ENCODE measurements at places on chromosomes 5 and 9. TPM values are rescaled to one million over a fixed set of nuclear protein-coding genes. Genes with fewer than 3 reads are reported as not detected.

The OR4F3 gene
- total RNA-seq, result not detected

The CDH9 gene
- not detected for total RNA-seq

The STPG3 gene
- not detected for total RNA-seq

The QRFP gene
- total RNA-seq, result not detected

The COL15A1 gene
- total RNA-seq, result 0.30 TPM

The SH3GL2 gene
- not detected for total RNA-seq

The TMEM215 gene
- not detected for total RNA-seq

The CTSL gene
- 2.4 TPM for total RNA-seq

The CD14 gene
- total RNA-seq, result not detected

GRCh38 chr9:134322781-134323241, 3.4 kb upstream of the RXRA start:
- no peak overlapping the region for H3K27ac ChIP-seq
- H3K4me1 ChIP-seq, result peaks cover 5% of the 10 kb centered on the region
- no peak overlapping the region for H3K4me3 ChIP-seq
- no peak for DNase-seq
- H3K36me3 ChIP-seq, result no peaks in the 10 kb centered on the region
- peaks cover 14% of the 10 kb centered on the region for H3K27me3 ChIP-seq

- H3K36me3 ChIP-seq, result peaks cover 11% of the 10 kb centered on the region
- no peak overlapping the region for H3K27ac ChIP-seq
- no peaks in the 10 kb centered on the region for H3K4me1 ChIP-seq
- no peak for DNase-seq
- H3K27me3 ChIP-seq, result peaks cover 14% of the 10 kb centered on the region
These were observed 74.1 kb downstream of the CSF2 start for GRCh38 chr5:132147663-132148062.

DNA sequence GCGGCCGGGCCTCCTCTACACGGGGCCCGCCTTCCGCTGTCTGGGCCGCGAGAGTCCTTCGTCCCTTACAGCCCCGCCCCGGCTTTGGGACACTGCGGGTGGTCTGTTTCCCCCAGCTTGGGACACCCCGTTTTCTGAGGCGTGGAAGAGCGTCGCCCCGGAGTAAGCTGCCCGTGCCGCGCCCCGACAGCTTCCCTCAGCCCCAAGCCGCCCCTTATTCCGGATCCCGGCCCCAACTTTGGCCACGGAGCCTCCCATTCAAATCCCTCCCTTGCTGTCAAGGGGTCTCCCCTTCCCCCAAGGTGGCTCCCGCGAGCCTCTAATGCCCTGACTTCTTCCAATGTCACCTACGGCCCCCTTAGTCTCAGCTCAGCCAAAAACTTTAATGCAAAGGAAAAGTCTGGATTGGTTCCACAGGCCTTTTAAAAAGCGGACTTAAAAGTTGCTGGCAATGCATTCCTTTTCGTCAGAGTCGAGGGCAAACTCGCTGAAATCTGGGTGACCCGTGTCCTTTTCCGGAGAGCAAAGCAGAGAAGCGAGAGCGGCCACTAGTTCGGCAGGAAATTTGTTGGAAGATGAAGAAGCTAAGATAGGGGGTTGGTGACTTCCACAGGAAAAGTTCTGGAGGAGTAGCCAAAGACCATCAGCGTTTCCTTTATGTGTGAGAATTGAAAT, 19.8 kb downstream of the EXOSC2 start:
- peaks cover 49% of the 10 kb centered on the region for H3K4me1 ChIP-seq
- DNase-seq, result peak; percentile 7
- no peaks in the 10 kb centered on the region for H3K27me3 ChIP-seq
- peak overlapping the region; percentile 97 for H3K27ac ChIP-seq

DNA sequence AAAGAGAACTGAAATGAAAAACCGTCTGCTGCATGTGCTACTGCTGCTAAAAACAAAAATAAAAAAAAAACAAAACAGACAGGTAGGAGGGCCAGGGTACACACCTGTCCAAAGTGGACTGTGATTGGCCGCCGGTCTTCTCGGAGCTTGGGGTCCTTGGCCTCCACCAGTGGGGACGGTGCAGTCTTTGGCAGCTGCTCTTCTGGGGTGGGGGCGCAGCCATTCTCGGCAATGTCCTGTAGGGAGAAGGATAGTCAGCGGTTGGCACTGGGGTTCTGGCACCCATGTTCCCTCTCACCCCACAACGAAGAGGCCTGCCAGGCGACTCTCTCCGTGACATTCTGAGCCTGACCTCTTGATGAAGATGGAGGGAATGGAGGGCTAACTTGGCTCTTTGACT, 84.3 kb downstream of the CRB2 start:
- H3K4me1 ChIP-seq, result no peaks in the 10 kb centered on the region
- H3K27me3 ChIP-seq, result no peaks in the 10 kb centered on the region
- H3K27ac ChIP-seq, result no peak overlapping the region
- no peak for DNase-seq
- H3K36me3 ChIP-seq, result no peaks in the 10 kb centered on the region
- H3K4me3 ChIP-seq, result no peak overlapping the region

DNA sequence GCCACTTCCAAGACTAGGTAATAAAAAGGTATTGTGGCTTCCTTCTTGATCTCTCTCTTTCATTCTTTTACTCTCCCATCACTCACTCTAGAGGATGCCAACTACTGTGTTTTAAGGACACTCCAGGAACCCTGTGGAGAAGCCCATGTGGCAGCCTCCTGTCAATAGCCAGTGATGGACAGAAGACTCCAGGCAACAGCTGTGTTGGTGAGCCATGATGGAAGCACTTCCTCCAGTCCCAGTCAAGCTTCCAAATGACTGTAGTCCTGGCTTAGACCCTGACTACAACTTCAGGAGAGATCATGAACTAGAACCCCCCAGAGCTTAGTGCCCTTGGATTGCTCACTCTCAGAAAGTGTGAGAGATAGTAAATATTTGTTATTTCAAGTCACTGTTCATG, 123.9 kb downstream of the PPP2R2B start:
- no peak overlapping the region for H3K27ac ChIP-seq
- H3K4me3 ChIP-seq, result no peak overlapping the region
- H3K4me1 ChIP-seq, result peaks cover 29% of the 10 kb centered on the region
- H3K27me3 ChIP-seq, result no peaks in the 10 kb centered on the region

GRCh38 chr9:96394832-96395496, 11.5 kb upstream of the SLC35D2 start:
- DNase-seq, result no peak
- H3K4me1 ChIP-seq, result peaks cover 14% of the 10 kb centered on the region
- H3K36me3 ChIP-seq, result peaks cover 48% of the 10 kb centered on the region
- H3K4me3 ChIP-seq, result no peak overlapping the region

DNA sequence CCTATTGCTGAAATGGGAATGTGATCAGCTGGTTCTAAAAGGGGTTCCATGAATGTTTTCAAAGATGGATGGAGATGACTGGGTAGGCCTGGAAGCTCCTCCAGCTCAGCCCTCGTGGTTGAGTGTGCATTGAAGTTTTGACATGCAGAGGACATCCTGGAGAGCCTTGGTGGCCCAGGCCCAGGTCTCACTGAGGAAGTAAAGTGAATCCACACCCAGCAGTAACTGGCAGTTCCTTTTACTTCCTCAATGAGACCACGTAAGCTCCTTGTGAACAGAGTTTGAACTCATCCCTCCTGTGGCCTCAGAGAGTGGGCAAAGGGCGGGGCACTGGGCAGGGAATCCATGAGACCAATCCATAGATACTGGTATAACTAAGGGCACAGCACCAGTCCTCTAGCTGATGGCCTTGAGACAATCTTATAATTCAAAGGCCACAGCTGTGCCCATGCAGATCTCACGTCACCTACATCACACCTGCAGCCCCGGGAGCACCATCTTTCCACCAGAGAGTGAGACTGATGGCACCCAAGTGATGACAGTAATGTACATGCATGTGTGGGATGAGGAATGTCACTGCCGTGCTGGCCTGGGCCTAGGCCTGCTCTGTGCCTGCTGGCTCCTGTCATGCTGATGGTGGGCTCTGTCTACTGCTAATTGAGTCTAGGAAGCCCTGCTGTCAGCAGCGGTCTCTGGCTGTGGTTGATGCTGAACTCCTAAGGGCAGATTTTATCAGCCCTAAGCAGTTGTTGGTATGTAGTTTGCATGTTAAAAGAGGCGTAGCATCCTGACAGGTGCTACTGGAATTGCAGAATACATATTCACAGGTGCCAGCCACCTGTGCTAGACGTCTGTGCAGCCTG, 257.8 kb downstream of the FSTL4 start:
- no peaks in the 10 kb centered on the region for H3K36me3 ChIP-seq
- peaks cover 7% of the 10 kb centered on the region for H3K4me1 ChIP-seq
- peaks cover 7% of the 10 kb centered on the region for H3K27me3 ChIP-seq
- no peak overlapping the region for H3K4me3 ChIP-seq
- no peak overlapping the region for H3K27ac ChIP-seq

DNA sequence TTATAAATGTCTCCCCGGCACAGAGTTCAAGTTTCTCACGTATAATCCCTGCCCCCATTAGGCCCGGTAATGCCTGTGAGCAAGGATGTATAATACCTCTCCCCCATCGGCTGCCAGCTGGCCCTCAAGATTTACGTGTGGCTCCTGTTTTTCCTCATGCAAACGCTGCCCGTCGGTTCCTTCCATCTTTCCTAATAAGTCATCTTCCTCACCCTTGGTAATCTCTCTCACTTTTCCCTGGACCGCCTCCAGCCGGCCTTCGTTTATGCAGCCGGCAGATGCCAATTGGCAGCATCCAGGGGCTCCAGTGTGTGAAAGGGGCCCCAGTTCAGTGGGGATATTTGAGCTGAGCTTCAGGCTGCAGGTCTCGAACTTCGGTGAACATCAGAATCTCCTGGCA, 86.5 kb upstream of the NEURL1B start:
- no peak overlapping the region for H3K4me3 ChIP-seq
- DNase-seq, result no peak
- H3K27ac ChIP-seq, result no peak overlapping the region

DNA sequence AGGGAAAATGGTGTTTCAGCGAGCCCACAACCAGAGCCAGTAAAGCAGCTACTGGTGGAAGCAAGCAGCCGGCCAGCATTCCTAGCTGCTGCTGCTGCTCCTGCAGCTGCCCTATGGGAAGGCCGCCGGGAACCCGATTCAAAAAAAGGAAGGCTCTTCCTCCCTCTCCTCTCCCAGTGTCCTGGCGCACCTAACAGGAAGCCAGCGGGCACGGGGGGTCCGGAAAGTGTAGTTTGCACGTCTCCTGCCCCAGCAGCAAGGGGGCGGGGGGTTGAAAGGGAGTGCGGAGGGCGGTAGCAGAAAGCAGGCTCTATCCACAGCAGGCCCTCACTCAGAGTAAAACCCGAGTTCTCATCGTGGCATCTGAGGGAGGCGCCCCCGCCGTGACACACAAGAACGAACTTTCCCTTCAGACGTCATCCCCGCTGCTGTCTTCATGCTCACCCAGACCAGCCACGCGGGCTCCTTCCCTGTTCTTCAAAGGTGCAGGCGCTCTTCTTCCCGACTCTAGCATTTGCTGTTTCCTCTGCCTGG, 16.5 kb downstream of the GRXCR2 start:
- no peaks in the 10 kb centered on the region for H3K36me3 ChIP-seq
- peak overlapping the region; percentile 39 for H3K4me3 ChIP-seq
- peak; percentile 47 for DNase-seq
- H3K27me3 ChIP-seq, result peaks cover 13% of the 10 kb centered on the region

DNA sequence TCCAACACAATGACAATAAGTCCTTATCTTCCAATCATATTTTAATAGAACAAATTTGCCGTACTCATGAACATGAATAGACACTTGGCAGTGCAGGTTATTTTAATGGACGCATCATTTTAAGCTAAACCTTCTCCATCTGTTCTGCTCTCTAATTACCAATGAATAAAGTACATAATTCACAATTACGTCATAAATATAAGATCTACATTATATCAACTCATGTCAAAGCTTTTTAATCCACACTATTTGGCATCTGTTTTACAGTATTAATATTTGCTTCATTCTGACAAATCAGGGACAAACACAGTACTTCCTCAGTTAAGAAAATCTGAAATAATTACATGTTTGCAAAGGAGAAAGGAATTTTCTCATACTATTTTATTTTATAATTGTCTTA, 344.1 kb upstream of the DMAC1 start:
- no peaks in the 10 kb centered on the region for H3K4me1 ChIP-seq
- peaks cover 7% of the 10 kb centered on the region for H3K27me3 ChIP-seq
- no peak overlapping the region for H3K4me3 ChIP-seq
- H3K27ac ChIP-seq, result no peak overlapping the region

GRCh38 chr5:60495644-60496520, 204.1 kb downstream of the DEPDC1B start:
- H3K27ac ChIP-seq, result no peak overlapping the region
- DNase-seq, result no peak
- H3K4me3 ChIP-seq, result no peak overlapping the region
- no peaks in the 10 kb centered on the region for H3K27me3 ChIP-seq

- H3K27me3 ChIP-seq, result peaks cover 10% of the 10 kb centered on the region
- no peak overlapping the region for H3K27ac ChIP-seq
- no peaks in the 10 kb centered on the region for H3K36me3 ChIP-seq
- peaks cover 15% of the 10 kb centered on the region for H3K4me1 ChIP-seq
- no peak overlapping the region for H3K4me3 ChIP-seq
These were observed 69.0 kb upstream of the SNX2 start for GRCh38 chr5:122705851-122706250.

DNA sequence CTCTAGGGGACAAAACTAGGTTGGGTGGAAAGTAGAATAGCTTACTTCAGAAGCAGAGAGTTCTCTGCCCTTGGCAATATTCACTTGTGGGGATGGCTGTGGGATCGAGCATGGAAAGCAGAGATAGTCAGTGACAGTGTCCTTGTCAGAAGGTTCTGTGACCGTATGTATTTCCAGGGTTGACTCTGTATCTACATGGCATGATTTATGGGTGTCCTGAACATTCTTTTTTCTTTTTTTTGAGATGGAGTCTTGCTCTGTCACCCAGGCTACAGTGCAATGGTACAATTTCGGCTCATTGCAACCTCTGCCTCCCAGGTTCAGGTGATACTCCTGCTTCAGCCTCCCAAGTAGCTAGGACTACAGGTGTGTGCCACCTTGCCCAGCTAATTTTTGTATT, 77.4 kb upstream of the LHFPL2 start:
- no peaks in the 10 kb centered on the region for H3K36me3 ChIP-seq
- DNase-seq, result no peak
- no peaks in the 10 kb centered on the region for H3K27me3 ChIP-seq
- H3K4me1 ChIP-seq, result no peaks in the 10 kb centered on the region

All from activated T-cell treated with anti-CD3 and anti-CD28 coated beads, Interleukin-2, amount 50 U/mL, for 72 hours (primary cell).